Activated CD4-positive, alpha-beta memory T cell treated with anti-CD3 and anti-CD28 coated beads for 36 hours (primary cell): ENCODE measurements at places on chromosomes 2 and 18. TPM values are rescaled to one million over a fixed set of nuclear protein-coding genes. Genes with fewer than 3 reads are reported as not detected.
A peak's percentile ranks its signal among the peaks of the same experiment; 100 is the strongest.

DNA sequence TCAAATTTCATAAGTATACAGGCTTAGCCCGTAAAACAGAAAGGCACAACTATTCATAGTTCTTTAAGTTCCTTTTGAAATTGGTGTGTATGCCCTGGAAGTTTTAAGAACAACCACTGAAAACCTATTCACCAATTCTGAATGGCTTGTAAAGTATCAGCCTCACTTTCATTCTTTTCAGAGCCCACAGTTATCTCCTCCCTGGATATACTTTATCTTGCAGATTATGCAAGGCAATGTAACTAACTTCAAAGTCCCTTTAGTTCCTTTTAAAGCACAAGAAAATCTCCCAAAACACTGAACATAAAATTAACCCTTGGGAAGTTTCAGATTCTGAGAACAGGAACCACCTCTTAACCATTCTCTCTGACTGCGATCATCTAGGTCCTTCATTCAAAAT lies 1.1 kb downstream of the STRN start:
- no peak for DNase-seq

GRCh38 chr2:196293751-196294515 lies 122.6 kb upstream of the STK17B start:
- DNase-seq = no peak

- DNase-seq = no peak
Observed at GRCh38 chr2:56012221-56012765, 88.7 kb upstream of the EFEMP1 start.

DNA sequence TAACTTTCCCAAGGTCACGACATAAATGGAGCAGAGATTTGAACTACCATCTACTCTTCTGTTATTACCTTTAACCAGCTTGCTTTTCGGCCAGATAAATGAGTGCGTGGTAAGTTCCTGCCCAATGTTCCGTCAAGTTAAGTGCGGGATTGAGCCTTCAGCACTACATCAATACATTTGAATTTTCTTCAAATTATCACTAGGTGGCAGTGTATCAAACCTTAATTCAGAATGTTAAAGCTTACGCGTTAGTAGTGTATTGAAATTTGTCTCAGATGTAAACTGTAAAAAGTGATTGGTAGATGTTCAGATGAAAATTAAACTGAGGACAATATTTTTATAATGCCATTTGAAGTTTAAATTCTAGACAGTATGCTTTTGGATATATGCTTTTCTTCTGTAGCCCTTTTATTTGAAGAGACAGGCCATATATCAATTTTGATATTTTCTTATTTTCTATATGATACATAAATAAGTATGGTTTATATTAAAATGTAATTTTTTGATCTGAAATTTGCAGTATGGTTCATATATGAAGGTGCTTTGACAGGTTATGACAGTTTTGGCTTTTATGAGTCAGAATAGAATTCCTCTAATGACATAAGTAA lies 681.3 kb downstream of the ADCYAP1 start:
- DNase-seq = no peak

GRCh38 chr18:52200921-52201663 lies 138.9 kb upstream of the DCC start:
- no peak for DNase-seq

- DNase-seq = no peak
Observed at GRCh38 chr2:43004879-43005244, 212.5 kb upstream of the HAAO start.

- DNase-seq = no peak
Observed at GRCh38 chr2:234847364-234847635, 104.5 kb upstream of the SH3BP4 start.

DNA sequence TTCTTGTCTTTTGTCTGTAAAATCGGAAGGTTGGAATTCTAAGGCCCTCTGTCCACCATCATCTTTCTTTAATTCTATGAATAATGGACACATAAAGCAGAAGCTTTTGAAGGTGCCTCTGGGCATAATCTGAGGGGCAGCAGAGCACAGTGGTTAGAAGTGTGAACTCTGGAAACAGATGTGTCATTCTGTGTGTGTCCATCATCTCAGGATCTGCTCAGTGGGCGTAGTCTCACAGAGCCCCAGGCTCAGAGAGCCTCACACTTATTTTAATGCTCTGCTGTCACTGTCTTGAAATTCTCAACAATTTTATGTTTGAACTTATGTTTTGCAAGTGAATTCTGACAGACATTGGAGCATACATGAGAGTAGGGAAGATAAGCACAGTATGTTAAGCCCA lies 31.0 kb upstream of the CCDC93 start:
- peak; percentile 12 for DNase-seq

DNA sequence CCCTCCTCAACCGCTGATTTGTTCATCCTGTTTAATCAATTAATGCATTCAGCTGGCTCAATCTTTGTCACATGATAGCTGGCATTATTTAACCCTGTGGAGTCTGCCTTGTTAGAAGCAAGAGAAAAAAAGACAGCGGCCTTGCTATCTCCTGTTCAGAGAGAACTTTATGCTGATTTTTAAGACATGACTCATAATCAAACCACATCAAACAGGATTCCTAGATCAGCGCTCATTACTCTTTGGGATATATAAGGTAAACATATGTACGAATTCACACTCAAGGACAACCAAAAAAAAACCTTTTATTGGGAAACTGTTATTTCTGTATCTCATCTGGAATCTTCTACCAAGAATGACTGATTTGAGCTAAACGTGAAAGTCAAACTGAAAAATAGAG lies 195.1 kb downstream of the C1D start:
- DNase-seq = no peak

GRCh38 chr2:222861411-222862105 lies 722 bp downstream of the ACSL3 start:
- peak; percentile 57 for DNase-seq

GRCh38 chr2:19818543-19818942 lies 83.2 kb downstream of the TTC32 start:
- no peak for DNase-seq

DNA sequence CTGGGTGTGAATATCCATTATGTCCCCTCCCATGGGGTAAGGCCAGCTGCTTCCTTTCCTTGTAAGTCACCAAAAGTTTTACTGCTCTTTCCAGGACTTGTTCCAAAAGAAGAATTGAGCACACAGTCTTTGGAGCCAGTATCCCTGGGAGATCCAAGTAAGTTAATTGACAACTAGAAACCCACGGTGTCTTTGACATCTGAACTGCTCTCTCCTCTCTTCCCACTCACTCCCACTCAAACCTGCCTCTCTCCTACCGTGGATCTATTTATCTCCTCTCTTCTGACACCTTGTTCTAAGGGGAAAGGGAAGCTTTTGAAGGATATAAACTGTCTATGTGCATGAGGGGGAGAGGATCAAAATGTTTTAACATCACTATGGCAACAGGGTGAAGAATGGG lies 86.7 kb downstream of the VIT start:
- DNase-seq = no peak

GRCh38 chr18:36412778-36413177 lies 115.3 kb downstream of the FHOD3 start:
- DNase-seq = no peak

DNA sequence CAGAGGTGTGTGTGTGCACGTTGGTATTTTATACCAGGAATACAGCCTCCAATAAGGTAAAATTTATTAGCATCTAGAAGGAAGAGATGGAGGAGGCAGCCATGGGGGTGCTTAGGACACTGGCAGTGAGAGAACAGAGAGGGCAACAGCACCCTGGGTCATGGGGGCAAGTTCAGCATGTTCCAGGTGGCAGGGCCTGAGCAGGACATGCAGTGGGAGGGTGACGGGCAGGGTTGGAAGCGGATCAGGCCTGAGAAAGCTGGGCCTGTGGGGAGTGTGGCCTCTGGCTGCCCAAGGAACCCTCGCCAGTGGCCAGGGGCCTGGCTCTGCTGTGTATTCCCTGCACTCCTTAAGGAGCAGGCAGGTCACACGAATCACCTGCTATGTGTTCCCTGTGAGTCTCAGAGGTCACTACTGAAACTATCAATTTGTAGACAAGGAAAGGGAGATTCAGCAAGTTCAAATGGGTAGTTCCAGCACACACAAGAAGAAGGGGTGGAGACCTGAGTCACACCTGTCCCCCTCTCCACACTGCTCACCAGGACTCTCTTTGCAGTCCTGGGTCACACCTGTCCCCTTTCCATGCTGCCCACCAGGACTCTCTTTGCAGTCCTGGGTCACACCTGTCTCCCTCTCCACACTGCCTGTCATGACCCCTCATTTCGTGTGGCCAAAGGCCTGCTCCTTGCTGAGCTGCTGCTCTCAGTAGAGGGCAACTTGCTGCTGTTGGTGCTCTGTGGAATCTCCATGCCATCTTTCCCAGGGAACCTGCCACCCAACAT lies 463.9 kb upstream of the HS6ST1 start:
- DNase-seq = no peak

- DNase-seq = no peak
Observed at GRCh38 chr2:12734914-12735654, 18.3 kb downstream of the TRIB2 start.

DNA sequence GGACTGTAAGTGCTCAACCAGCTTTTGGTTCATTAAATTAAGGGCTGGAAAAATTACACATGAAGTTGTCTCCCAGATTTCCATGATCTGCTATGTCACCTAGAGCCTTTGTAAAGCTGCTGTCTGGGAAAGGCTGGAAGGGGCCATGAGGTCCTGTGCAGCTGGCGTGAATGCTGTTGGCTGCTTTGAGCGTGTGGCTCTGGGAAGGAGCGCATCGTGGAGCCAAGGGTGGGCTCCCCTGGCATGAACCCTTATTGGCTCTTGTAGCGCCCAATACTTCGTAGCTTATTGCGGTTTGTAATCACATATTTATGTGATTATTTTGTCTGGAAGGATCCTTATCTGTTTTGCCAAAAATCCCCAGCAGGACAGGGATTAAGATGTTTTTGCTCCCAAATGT lies 70.5 kb upstream of the LMAN1 start:
- no peak for DNase-seq

GRCh38 chr2:142872882-142873724 lies 4.4 kb upstream of the KYNU start:
- DNase-seq = no peak

DNA sequence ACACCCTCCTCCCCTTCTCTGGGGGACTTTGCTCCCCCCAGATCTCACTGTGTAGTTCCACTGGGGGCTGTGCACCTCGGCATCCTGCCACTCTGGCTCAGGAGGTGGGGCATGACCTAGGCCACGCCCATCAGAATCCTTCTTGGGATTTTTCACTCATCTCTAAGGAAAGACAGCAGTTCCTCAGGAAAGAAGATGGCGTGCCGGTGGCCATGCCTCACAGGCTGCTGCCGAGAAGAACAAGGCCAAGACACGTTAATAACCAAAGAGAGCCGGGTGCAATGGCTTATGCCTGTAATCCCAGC lies 3.2 kb downstream of the NMUR1 start:
- DNase-seq = no peak

GRCh38 chr2:188663301-188663700 lies 310.9 kb upstream of the COL3A1 start:
- DNase-seq = no peak

GRCh38 chr18:53191634-53192033 lies 851.6 kb downstream of the DCC start:
- no peak for DNase-seq

GRCh38 chr18:12518326-12518725 lies 110.6 kb downstream of the PRELID3A start:
- DNase-seq = no peak

GRCh38 chr2:7986431-7986830 lies 695.4 kb upstream of the ID2 start:
- DNase-seq = no peak

GRCh38 chr2:160322320-160322719 lies 122.2 kb upstream of the ITGB6 start:
- peak; percentile 53 for DNase-seq

- DNase-seq = no peak
Observed at GRCh38 chr2:69789175-69789721, 40.2 kb upstream of the GMCL1 start.

GRCh38 chr2:105406221-105406620 lies 7.4 kb upstream of the FHL2 start:
- DNase-seq = no peak

GRCh38 chr2:72712304-72712703 lies 113.5 kb downstream of the EXOC6B start:
- DNase-seq = no peak

GRCh38 chr18:62651276-62652056 lies 63.9 kb upstream of the PHLPP1 start:
- DNase-seq = no peak

DNA sequence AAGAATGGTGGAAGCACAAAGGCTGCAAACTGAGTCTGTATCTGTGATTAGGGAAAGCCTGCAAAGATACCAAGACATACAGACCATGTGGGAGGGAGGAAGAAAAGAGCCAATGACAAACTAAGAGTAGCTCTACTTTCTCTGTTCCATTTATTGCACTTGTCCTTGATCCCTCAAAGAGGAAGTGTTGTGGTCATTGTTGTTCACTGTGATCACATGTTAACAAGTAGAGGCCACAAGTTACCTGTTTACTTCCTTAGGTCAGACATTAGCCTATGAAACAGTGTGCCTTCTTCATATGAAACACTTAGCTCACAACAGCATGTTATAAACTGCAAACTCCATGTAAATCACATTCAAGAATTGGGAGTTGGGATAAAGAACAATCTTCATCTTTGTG lies 32.6 kb downstream of the MAP2 start:
- no peak for DNase-seq

DNA sequence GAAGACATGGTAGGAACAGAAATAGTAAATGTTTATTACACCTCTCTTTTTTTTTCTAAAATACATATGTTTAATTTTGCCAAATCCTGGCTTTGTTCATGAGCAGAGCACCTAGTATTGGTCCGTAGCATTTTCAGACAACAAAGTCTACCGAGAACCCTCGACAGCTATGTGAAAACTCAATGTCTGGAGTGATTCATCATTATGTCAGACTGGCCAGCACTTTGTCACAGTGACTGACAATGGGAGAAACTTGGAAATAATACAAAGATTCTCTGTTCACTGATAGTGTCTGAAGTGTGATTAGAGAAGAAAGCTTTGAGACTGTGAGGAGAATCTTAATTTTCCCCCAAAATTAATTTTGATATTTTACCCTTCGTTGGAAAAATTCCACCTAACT lies 143.0 kb downstream of the HNMT start:
- DNase-seq = no peak

DNA sequence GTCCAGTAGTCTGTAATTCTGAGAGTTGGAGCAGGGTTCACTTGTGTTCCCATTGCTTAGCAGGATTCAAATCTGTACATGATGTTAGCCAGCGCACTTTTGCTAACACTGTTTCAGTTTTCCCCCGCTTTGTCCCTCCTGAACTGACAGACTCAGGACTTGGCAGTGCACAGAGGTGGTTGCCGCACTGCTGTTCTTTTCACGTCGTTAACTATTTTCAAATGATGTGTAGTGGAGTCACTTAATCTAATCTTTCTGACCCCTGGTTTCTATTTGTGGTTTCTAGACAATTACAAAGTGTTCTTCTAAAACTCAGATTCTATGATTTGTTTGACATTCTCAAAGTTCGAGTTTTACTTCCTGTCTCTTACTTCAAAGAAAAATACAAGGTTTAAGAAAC lies 234.5 kb downstream of the RBM43 start:
- DNase-seq = no peak

NCKAP5 gene
- total RNA-seq = not detected

FAM237A gene
- not detected for total RNA-seq

FAM161A gene
- 5.5 TPM for total RNA-seq

LIPG gene
- 0.17 TPM for total RNA-seq

WDR75 gene
- total RNA-seq = 66.4 TPM

CFC1 gene
- total RNA-seq = not detected

PARD6G gene
- 0.17 TPM for total RNA-seq

RTP5 gene
- 0.12 TPM for total RNA-seq

TMEM178A gene
- 0.48 TPM for total RNA-seq
